HAP-1 (cell line): ENCODE measurements at places on chromosomes 11 and 22.

DNA sequence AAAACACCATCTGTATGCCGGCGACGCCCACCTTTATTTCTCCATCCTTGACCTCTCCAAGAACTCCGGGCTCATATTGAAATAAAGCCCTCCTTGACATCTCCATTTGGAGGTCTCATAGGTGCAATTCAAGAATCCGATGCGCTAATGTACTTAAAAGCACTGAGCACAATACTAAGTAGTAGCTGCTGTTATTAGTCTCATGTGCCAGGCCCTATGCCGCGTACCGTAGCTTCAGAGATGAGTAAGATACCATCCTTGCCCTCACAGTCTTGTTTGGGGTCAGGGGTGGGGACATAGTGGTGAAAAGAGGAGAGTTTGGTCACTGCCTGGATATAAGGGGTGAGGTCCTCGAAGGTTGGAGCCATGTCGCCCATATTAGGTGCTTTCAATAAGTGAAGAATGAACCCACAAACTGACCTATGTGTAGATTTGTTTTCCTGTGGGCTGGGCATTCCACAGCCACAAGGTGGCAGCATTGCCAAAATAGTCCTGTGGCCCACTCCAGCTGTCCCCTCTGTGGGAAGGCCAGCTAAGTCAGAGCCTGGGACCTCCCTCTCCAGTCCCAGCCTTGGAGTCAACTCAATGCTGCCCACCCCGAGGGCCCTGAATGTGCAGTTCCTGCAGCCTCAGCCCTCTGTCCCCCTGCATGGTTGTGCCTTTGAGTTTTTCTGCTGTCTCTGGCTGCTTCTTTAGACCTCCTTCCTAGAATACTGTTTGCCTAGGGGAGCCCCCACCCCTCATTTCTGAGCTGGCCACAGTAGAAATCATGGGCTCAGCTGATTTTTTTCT is 6.5 kb downstream of the DCPS start:
- peak; percentile 62 for DNase-seq

GRCh38 chr11:130609121-130610035 is 160.9 kb downstream of the ADAMTS15 start:
- no peak for DNase-seq

GRCh38 chr11:35355102-35355749 is 64.1 kb downstream of the SLC1A2 start:
- no peak for DNase-seq

- no peak for DNase-seq
Measured at GRCh38 chr11:30566482-30566881, 19.7 kb downstream of the MPPED2 start.

DNA sequence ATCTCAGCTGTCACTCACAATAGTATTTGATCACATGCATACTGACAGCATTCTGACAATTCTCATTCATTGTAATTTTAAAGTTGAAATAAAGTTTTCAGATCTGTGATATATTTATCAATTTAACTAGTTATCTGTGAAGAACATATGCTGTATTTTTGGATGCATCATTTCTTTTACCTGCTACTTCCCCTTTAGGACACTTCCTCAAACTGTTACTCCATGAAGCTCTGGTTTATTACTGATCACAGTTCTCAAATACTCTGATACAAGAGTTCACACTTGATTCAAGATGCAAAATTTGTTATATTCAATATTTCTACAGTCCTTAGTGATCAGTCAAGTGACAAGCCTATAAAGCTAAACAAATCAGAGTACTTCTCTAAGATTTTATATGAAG is 1655.2 kb downstream of the LRRC4C start:
- no peak for DNase-seq

DNA sequence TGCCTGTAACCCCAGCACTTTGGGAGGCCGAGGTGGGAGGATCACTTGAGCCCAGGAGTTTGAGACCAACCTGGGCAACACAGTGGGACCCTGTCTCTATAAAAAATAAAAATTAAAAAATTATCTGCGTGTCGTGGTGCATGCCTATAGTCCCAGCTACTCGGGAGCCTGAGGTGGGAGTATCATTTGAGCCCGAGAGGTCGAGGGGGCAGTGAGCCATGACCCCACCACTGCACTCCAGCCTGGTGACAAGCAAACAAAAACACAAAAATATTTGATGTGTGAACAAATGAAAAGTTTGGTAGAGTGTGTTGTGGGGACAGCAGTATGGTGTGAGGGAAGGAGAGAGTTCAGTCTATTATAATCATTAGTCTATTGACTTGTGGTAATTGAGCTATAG is 90.8 kb upstream of the PARVA start:
- no peak for DNase-seq

DNA sequence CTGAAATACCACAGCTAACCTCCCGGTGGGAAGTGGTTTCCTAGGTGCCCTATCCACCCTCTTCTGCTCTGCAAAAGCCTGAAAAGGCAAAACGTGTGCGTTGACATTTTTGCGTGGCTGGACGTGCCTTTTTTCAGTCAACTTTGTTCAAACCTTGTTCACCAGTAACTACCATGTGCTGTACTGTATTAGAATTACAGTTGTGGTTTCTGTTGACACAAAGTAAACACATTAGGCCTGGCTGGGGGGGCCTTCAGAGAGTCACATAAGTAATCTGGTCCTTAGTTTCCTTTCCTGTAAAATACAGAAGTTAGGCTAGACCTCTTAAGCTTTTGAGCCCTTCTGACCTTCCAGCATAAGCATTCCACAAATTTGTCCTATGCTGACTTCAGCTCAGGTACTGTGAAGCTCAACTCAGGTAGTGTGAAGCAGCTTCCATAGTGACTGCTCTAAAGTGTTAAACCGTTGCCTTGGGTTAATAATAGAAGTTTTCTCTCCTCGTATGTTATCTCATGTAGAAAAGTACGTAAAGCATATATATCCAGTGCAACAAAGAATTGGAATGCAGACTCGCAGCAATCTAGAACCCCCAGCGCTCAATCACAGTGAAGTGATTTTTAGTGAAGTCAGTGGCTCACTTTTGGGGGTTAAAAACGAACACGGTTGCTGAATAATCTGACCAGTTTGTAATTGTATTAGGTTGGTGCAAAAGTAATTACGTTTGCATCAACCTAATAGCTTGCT is 1.8 kb downstream of the EWSR1 start:
- no peak for DNase-seq

GRCh38 chr11:44681698-44682097 is 45.1 kb upstream of the TSPAN18 start:
- no peak for DNase-seq

GRCh38 chr22:39474351-39475111 is 17.7 kb downstream of the MGAT3 start:
- no peak for DNase-seq

DNA sequence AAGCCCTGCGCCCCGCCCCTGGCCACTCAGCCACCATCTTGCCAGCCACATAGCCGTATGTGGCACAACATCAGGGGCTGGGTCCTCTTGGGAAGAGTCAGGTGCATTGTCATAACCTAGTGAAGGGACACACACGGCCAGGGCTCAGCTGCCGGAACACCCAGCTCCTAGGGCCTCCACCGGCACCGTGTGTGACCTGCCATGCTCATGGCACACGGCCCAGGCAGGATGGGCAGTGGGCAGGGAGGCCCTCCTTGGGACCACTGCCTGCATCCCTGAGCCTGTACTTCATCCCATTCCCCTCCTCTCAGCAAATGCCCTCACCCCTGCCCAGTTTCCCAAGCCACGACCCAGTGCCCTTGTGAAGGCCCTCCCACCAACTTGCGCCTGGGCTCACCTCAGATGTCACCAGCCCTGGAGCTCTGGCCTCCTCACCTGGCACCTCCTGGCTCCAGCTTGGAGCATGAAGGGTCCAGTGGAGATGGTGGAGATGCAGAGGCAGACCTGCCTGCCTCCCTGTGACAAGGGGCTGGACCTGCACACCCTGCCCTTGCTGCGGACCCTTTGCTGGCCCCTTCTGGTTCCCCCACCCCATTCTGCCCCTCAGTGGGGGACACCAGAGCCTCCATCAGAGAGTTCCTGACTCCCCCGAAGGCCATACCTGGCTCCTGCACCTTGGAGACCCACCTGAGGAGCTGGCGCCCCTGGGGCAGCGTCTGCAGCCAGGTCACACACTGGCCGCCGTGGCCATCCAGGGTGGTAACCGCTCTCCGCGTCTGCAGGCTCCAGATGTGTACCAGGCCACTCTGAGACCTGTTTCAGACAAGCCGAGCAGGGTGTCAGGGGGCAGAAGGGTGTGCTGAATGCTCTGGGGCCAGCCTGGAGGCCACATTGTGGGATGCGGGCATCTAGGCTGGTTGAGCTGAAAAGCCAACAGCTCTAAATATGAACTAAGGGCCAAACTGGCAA is 34.5 kb downstream of the GNB1L start:
- no peak for DNase-seq

DNA sequence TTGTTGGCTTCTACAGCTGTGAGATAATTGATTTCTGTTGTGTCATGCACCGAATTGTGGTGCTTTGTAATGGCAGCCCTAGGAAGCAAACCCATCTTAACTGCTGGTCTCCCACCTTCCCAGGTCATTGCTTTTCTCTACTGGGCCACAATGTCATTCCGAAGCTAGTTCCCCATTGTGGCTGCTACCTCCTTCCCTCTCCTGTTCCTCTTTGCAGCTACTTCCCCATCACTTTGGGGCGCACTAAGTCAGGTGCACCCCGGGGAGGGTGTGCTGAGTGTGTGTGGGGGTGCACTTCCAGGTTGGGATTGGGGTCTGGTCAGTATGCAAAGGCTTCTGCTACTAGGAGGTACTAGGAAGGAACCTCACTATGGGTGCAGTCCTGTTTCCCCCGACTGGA is 109.3 kb downstream of the ST3GAL4 start:
- DNase-seq, result no peak

DNA sequence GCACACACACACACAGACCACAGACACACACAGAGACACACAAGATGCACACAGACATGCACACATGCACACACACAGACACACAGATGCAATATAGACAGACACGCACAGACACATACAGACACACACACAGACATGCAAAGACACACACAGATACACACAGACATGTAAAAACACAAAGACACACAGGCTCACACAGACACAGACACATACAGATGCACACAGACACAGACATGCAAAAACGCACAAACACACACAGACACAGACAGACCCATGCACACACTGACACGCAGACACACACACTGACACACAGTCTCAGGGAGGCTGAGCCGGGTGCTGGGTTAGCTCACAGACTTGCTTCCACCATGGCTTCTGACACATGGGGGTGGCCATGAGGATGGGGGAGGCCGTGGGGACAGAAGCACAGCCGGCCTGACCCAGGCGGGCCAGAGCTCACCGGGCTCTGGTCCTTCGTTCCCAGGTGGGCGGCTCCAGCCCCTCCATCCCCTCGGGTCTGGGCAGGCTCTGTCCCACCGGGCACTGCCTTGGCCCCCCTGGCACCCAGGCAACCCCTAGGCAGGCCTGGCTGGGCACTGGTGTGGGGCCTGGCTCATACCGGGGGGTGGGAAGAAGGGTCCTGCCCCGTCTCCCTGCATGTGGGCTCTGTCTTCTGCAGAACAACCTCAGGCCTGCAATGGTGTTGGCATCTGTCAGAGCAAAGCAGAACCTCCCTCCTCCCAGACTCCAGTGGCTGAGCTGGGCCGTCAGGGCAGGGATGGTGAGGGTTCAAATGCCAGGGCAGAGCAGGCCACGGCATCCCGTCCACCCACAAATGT is 1489.5 kb downstream of the BRD1 start:
- no peak for DNase-seq

- DNase-seq, result peak; percentile 21
Measured at GRCh38 chr11:109853156-109853776, 239.9 kb upstream of the ZC3H12C start.

DNA sequence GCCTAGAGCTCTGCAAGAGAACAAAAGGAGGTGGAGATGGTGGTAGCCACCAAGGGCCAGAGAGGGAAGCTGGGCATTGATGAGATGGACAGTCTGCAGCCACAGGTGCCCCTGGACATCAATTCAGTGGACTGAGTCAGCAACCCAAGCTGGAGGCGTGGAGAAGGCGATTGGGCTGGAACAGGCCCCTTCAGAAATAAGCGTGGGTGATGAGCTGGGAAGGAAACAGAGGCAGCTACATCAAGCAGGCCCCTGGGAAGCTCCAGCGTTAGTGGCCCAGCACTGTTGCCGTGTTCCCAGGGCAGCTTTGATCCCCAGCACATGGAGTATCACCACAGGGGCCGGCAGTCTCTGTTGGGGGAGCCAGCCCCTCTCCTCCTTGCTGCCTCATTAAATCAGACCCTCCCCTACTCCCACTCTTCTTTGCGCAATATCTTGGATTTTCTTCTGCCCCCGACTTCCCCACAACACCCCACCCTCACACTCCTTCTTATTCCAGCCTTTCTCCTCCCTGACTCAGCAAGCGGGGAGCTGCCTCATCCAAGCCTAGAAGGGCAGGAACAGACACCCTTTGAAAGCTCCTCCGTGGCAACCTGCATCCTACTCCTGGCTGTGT is 31.7 kb upstream of the OAF start:
- DNase-seq, result no peak

DNA sequence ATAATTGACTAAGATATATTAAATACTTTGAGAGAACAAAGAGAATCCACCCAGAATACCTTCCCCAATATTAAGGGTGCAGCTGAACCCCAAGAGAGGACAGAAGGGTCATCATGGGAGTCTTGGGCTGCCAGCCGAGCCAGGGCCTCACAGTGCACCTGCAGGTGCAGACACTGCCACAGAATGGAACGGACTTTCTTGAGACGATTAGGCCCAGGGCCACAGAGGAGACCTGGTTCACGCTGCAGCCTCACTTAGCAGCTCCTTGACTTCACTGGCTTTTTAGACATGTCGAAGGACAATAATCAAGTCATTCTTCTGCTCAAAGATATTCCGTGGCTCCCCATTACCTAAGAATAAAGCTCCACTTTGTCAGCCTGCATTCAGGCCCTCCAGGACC is 100.6 kb downstream of the PHF21B start:
- DNase-seq, result no peak

DNA sequence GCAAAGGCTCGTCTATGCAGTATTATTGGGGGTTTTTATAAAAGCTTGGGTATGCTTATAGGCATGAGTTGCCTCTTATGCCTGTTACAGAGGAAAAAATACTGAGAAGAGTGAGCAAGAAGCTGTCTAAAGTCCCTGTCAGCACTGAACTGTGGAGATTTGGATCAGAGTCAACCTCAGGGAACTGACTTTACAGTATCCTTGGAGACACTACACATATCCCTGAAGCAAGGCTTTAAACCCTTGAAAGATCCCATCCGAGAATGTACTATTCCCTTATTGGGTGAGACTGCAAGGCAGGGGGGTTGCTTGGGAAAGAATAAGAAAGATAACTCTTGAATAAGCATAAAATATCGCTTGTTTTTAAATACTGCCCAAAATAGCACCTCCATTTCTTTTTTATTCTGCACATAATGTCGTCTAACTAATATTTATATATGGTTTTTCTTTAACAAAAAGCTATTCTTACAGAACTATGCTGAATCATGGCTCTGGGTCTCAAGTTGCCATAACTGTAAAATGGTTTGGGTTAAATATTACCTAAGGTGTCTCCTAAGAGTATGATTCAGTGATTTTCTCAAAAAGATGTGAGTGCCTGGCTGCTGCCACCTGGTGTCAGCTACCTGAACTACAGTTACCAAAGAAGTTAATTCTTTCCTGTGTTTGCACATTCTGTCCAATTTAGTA is 1062.8 kb downstream of the DLG2 start:
- DNase-seq, result peak; percentile 47
